ENCODE measurements at places on chromosomes 4 and X. TPM values are rescaled to one million over a fixed set of nuclear protein-coding genes. Genes with fewer than 3 reads are reported as not detected.
A peak's percentile ranks its signal among the peaks of the same experiment; 100 is the strongest.

Gene RHOXF2
- not detected for total RNA-seq

Gene CXCL6
- total RNA-seq: not detected

Gene SERTM2
- total RNA-seq: not detected

Gene EDA2R
- 0.28 TPM for total RNA-seq

- no peak overlapping the region for H3K27ac ChIP-seq
- no peaks in the 10 kb centered on the region for H3K4me1 ChIP-seq
- no peaks in the 10 kb centered on the region for H3K27me3 ChIP-seq
- no peak for DNase-seq
- H3K4me3 ChIP-seq: no peak overlapping the region
These were observed 123.3 kb downstream of the POU4F2 start for GRCh38 chr4:146762016-146762415.

GRCh38 chr4:15060213-15060612, 57.9 kb downstream of the CPEB2 start:
- peaks cover 4% of the 10 kb centered on the region for H3K4me1 ChIP-seq
- peaks cover 7% of the 10 kb centered on the region for H3K36me3 ChIP-seq
- H3K27ac ChIP-seq: no peak overlapping the region
- no peak overlapping the region for H3K4me3 ChIP-seq

- H3K4me3 ChIP-seq: no peak overlapping the region
- H3K27ac ChIP-seq: no peak overlapping the region
- H3K4me1 ChIP-seq: no peaks in the 10 kb centered on the region
- H3K27me3 ChIP-seq: no peaks in the 10 kb centered on the region
These were observed 128.7 kb upstream of the USP38 start for GRCh38 chr4:143055997-143056396.

DNA sequence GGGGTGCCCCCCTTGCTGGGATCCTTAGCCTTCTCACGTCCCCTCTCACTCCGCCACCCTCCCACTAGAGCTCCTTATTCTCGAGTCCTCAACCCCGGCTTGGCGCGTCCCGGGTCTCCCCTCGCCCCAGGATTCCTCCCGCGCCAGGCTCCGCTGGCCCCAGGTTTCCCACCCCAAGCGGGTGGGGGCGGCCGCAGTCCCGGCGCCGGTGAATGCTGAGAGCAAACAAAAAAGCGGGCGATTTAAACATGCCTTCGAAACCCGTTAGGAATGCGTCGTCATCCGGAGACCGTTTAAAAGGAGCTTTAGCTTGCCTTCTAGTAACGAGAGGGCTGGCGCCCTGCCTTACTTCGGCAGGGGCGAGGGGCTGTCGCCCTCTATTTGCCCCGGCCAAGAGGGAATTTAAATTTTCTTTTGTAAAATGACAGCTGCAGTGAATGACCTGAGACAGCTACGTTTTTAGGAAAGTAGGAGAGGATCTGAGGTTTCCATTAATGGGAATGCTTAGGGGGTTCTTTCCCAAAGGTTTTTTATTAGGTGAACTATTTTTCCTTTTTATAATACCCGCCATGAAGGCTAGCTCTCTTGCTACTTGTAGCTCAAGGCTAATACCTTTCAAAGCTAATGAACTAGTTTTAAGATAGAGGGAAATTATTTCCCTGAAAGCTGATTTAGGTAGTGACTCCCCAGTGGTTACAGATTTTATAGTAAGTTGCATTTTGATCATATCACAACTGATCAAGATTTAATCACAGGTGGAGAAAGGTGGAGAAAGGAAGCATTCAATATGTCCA, 3.1 kb downstream of the JADE1 start:
- H3K4me3 ChIP-seq: peak overlapping the region; percentile 79
- H3K27ac ChIP-seq: peak overlapping the region; percentile 62
- H3K36me3 ChIP-seq: no peaks in the 10 kb centered on the region
- H3K27me3 ChIP-seq: no peaks in the 10 kb centered on the region
- H3K4me1 ChIP-seq: peaks cover 28% of the 10 kb centered on the region
- peak; percentile 64 for DNase-seq

Gene ADH6
- total RNA-seq: not detected

GRCh38 chr4:144204431-144204830, 63.9 kb upstream of the GYPA start:
- no peak overlapping the region for H3K4me3 ChIP-seq
- H3K36me3 ChIP-seq: no peaks in the 10 kb centered on the region
- no peaks in the 10 kb centered on the region for H3K4me1 ChIP-seq
- no peak overlapping the region for H3K27ac ChIP-seq
- H3K27me3 ChIP-seq: no peaks in the 10 kb centered on the region
- DNase-seq: no peak

Gene VCX
- not detected for total RNA-seq

Gene SULT1B1
- 1.1 TPM for total RNA-seq

GRCh38 chrX:154136627-154137161, 7.3 kb upstream of the OPN1LW start:
- DNase-seq: peak; percentile 74
- H3K4me1 ChIP-seq: peaks cover 10% of the 10 kb centered on the region
- H3K27me3 ChIP-seq: no peaks in the 10 kb centered on the region
- peak overlapping the region; percentile 50 for H3K4me3 ChIP-seq
- no peaks in the 10 kb centered on the region for H3K36me3 ChIP-seq

GRCh38 chr4:185931986-185932385, 120.0 kb upstream of the SORBS2 start:
- no peaks in the 10 kb centered on the region for H3K36me3 ChIP-seq
- peaks cover 20% of the 10 kb centered on the region for H3K4me1 ChIP-seq

GRCh38 chr4:40980318-40980883, 230.6 kb downstream of the NSUN7 start:
- no peak for DNase-seq
- H3K4me3 ChIP-seq: no peak overlapping the region
- no peaks in the 10 kb centered on the region for H3K4me1 ChIP-seq
- H3K27me3 ChIP-seq: no peaks in the 10 kb centered on the region
- no peak overlapping the region for H3K27ac ChIP-seq

DNA sequence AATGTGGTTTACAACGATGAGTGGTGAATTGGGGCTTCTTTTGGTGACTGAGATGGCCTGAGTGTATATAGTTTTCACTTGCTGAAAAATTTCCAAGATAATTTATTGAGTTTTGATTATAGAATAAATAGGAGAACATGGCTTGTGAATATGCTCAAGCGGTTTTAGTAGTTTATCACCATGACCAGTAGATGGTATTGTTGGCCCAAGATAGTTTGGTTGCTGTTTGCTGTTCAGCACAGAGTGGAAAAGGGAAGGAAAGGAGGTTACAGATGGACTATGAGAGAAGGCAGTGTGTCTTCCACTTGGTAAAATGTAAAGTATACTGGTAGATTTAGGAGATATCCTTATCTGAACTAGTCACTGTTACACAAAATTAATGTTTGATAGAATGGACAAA, 55.8 kb upstream of the POU4F2 start:
- no peak overlapping the region for H3K4me3 ChIP-seq
- no peak for DNase-seq
- H3K4me1 ChIP-seq: no peaks in the 10 kb centered on the region
- no peaks in the 10 kb centered on the region for H3K36me3 ChIP-seq
- H3K27me3 ChIP-seq: peaks cover 7% of the 10 kb centered on the region
- no peak overlapping the region for H3K27ac ChIP-seq

DNA sequence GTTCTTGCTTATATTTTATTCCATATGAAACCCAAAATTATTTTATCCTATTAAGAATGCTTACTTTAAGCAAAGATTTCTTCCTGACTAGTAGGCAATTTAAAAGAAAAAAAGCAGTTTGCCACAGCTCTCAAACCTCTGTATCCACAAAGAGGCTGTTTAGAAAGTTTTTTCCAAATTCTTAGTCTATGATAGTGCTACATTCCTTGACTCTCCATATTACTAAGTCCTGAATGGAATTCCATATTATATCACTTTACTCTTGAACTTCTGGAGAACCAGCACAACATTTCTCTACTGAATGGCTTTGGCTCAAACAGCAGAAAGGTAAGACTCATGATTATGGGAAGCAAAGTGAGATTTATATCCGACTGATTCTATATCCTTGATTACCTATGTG, 8.3 kb downstream of the SLC10A6 start:
- H3K27ac ChIP-seq: no peak overlapping the region
- H3K4me3 ChIP-seq: no peak overlapping the region
- DNase-seq: no peak
- H3K36me3 ChIP-seq: no peaks in the 10 kb centered on the region
- H3K4me1 ChIP-seq: no peaks in the 10 kb centered on the region

DNA sequence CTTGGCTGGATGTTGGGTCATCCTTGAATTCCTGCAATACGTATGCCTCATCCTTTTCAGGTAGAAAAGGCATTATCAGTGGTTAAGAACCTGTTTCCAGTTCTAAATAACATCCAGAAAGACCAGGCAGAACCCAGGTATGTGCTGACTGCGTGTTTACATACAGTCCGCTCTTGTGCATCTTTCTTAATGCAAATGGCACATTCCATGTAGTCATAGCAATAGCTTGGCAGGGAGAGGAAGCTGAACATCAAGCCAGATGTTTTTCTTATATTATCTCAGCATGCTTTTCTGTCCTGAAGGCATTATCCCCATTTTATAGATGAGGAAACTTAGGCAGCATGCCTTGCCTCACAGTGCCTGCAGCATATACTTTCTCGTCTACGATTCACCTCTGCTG, 2.1 kb downstream of the DCLK2 start:
- H3K27me3 ChIP-seq: peaks cover 26% of the 10 kb centered on the region
- no peaks in the 10 kb centered on the region for H3K4me1 ChIP-seq
- DNase-seq: no peak
- H3K27ac ChIP-seq: no peak overlapping the region

- no peaks in the 10 kb centered on the region for H3K36me3 ChIP-seq
- no peak overlapping the region for H3K4me3 ChIP-seq
- no peak overlapping the region for H3K27ac ChIP-seq
- DNase-seq: no peak
- peaks cover 14% of the 10 kb centered on the region for H3K27me3 ChIP-seq
These were observed 4.3 kb downstream of the GIMD1 start for GRCh38 chr4:106364282-106364681.

DNA sequence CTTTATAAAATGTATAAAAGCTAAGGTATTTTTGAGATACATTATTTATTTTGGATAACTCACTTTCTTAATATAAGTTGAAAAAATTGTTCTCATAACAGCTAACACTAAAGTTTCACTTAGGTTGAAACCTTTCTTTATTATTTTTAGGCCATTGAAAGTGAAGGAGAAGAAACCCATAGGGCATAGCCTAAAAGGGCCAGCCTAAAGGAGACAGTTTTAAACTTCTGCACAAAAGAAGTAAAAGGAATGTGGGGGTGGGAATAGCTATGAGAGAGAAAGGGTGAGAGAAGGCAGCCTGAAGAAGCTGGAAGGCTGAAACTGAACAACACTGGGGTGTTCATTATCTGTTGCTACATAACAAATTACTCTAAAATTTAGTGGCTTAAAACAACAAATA, 57.6 kb upstream of the RAPGEF2 start:
- H3K4me1 ChIP-seq: peaks cover 5% of the 10 kb centered on the region
- H3K27ac ChIP-seq: no peak overlapping the region
- H3K4me3 ChIP-seq: no peak overlapping the region
- H3K36me3 ChIP-seq: no peaks in the 10 kb centered on the region
- peaks cover 17% of the 10 kb centered on the region for H3K27me3 ChIP-seq

Gene USP17L24
- total RNA-seq: not detected

Measured in natural killer cell treated with Interleukin-12 subunit alpha and Interleukin-12 subunit beta and Interleukin-15 and Interleukin-18, amount 100 ng/mL, for 72 hours (primary cell).